ENCODE measurements at places on chromosomes 3 and 15.

DNA sequence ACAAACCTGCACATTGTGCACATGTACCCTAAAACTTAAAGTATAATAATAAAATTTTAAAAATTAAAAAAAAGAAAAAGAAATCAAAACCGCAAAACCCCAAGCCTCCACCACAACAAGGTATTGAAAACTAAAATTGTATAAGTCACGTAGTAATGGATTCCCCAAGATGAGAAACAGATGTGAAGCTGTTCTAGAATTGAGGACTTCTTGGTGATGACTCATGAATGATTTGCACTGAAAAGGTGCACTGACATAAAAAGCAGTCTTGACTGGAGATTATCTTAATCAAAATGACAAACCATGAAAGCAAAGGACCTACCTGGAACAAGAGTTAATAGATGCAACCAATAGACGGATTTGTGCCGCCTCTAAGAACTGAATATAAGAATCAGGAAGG is 225.8 kb downstream of the MYRIP start:
- no peaks in the 10 kb centered on the region for H3K36me3 ChIP-seq
- no peak for DNase-seq
- H3K4me3 ChIP-seq, result no peak overlapping the region
- H3K27ac ChIP-seq, result no peak overlapping the region
- no peaks in the 10 kb centered on the region for H3K4me1 ChIP-seq
- H3K27me3 ChIP-seq, result no peaks in the 10 kb centered on the region

DNA sequence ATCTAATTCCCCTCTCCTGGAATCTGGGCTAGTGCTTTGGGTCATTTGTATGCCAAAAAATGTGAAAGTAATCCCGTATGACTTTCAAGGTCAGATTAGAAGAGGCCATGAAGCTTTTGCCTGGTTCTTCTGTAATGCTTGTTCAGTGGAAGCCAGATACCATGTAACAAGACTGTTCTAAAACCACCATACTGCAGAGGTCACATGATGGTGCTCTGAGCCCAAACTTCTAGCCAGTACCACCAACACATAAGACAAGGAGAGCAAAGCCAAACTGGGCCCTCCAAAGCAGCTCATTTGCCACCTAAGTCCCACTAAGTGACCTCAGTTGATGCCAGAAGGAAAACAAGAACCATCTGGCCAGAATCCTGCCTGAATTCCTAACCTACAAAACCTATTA is 64.3 kb upstream of the MELTF start:
- no peak for DNase-seq
- H3K27me3 ChIP-seq, result no peaks in the 10 kb centered on the region
- no peak overlapping the region for H3K27ac ChIP-seq
- no peak overlapping the region for H3K4me3 ChIP-seq

- no peaks in the 10 kb centered on the region for H3K36me3 ChIP-seq
- no peaks in the 10 kb centered on the region for H3K4me1 ChIP-seq
- no peaks in the 10 kb centered on the region for H3K27me3 ChIP-seq
- no peak overlapping the region for H3K4me3 ChIP-seq
- DNase-seq, result no peak
Observed at GRCh38 chr3:149619136-149619535, 38.7 kb downstream of the WWTR1 start.

GRCh38 chr3:16904423-16905417 is 20.0 kb downstream of the PLCL2 start:
- H3K4me3 ChIP-seq, result no peak overlapping the region
- peaks cover 90% of the 10 kb centered on the region for H3K4me1 ChIP-seq
- H3K36me3 ChIP-seq, result no peaks in the 10 kb centered on the region
- no peaks in the 10 kb centered on the region for H3K27me3 ChIP-seq

- no peak for DNase-seq
- no peaks in the 10 kb centered on the region for H3K36me3 ChIP-seq
- H3K4me1 ChIP-seq, result no peaks in the 10 kb centered on the region
- no peaks in the 10 kb centered on the region for H3K27me3 ChIP-seq
Observed at GRCh38 chr3:151316267-151316991, at the start of gene GPR87. GPR87 (minus strand) TSS chr3:151316820; CDS start chr3:151300100, 16,720 bp downstream.

GRCh38 chr3:34388830-34389229 is 590.4 kb downstream of the PDCD6IP start:
- no peak overlapping the region for H3K27ac ChIP-seq
- H3K36me3 ChIP-seq, result no peaks in the 10 kb centered on the region
- H3K27me3 ChIP-seq, result no peaks in the 10 kb centered on the region

DNA sequence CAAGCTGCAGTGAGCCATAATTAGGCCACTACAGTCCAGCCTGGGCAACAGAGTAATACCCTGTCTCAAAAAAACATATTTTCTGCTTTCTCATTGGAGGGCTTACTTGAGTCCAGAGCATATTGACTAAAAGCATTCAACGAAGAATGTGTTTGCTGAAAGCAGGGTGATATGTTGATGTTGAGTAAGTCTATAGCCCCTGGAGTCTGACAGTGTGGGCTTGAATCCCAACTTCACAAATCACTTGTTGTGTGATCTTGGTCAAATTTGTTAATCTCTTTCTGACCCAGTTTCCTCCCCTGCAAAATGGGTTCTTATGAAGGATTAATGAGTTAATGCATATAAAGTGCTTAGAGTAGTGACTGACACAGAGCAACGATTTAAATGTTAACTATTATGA is 403.9 kb downstream of the MECOM start:
- H3K4me1 ChIP-seq, result no peaks in the 10 kb centered on the region
- H3K27ac ChIP-seq, result no peak overlapping the region
- no peak for DNase-seq
- no peaks in the 10 kb centered on the region for H3K27me3 ChIP-seq

DNA sequence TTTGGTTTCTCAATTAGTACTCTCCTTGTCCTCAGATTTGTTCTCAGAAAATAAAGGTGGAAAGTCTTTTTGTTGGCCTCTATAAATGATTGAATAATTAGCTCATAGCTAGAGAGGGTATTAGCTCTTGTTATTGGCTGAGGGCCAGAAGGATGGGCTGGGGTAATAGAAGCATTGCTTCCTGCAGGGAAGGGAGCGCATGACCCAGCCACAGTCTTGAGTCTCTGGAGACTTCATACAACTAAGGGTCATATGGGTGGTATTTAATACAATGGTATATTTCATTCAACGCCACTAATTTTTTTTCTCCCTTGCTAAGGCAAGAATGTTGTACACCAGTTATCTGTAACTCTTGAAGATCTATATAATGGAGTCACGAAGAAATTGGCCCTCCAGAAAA is 8.4 kb downstream of the DNAJA4 start:
- peaks cover 21% of the 10 kb centered on the region for H3K36me3 ChIP-seq
- H3K27ac ChIP-seq, result no peak overlapping the region
- no peak for DNase-seq
- no peaks in the 10 kb centered on the region for H3K4me1 ChIP-seq

GRCh38 chr3:35141406-35141805 is 497.9 kb upstream of the ARPP21 start:
- no peak for DNase-seq
- H3K36me3 ChIP-seq, result no peaks in the 10 kb centered on the region
- H3K4me1 ChIP-seq, result no peaks in the 10 kb centered on the region
- no peaks in the 10 kb centered on the region for H3K27me3 ChIP-seq

DNA sequence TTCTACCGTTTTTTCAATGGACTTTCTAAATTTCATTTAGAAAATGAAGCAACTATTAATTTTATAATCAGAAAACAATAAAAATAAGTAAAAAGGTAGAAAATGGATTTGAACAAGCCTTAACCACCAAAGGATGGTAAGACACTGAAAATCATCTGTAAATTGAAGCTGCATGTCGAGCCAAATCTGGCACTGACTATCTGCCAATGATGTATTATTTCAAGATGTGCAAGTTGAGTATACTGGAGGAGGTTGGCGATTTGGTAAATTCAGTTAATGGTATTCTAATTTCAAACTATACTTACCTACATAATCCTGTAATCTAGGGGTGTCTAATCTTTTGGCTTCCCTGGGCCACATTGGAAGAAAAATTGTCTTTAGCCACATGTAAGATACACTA is 93.5 kb downstream of the FMN1 start:
- H3K27ac ChIP-seq, result no peak overlapping the region
- no peak overlapping the region for H3K4me3 ChIP-seq
- no peak for DNase-seq

GRCh38 chr3:87287011-87287410 is 10.6 kb upstream of the POU1F1 start:
- H3K27me3 ChIP-seq, result no peaks in the 10 kb centered on the region
- H3K4me1 ChIP-seq, result no peaks in the 10 kb centered on the region
- no peak for DNase-seq
- no peak overlapping the region for H3K27ac ChIP-seq
- no peak overlapping the region for H3K4me3 ChIP-seq
- no peaks in the 10 kb centered on the region for H3K36me3 ChIP-seq

- H3K36me3 ChIP-seq, result no peaks in the 10 kb centered on the region
- H3K4me1 ChIP-seq, result no peaks in the 10 kb centered on the region
- no peak overlapping the region for H3K4me3 ChIP-seq
- H3K27me3 ChIP-seq, result no peaks in the 10 kb centered on the region
- no peak for DNase-seq
- no peak overlapping the region for H3K27ac ChIP-seq
Observed at GRCh38 chr3:197331131-197331530, 32.7 kb upstream of the DLG1 start.

GRCh38 chr15:89360294-89360971 is 25.8 kb upstream of the POLG start:
- no peaks in the 10 kb centered on the region for H3K36me3 ChIP-seq
- H3K27ac ChIP-seq, result no peak overlapping the region
- no peak overlapping the region for H3K4me3 ChIP-seq
- DNase-seq, result no peak
- H3K27me3 ChIP-seq, result peaks cover 90% of the 10 kb centered on the region

DNA sequence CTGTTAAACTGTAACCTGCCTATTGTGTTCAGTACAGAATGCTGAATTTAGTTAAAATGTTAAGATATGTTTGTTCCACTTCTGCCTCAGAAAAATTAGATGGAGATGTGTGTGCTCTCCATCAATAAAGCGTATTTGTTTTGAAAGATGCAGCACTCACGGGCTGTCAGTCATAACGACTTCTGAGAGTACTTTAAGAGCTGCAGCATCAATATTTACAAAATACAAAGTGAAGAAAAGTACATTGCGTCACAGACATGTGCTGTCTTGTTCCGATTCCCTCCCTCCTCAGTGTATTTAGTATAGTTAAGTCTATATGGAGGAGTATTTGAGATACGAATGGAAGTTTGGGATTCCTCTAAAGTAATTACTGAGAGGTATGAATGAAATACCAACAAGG is 166.6 kb downstream of the BBX start:
- peaks cover 8% of the 10 kb centered on the region for H3K4me1 ChIP-seq
- no peaks in the 10 kb centered on the region for H3K36me3 ChIP-seq
- no peak for DNase-seq

DNA sequence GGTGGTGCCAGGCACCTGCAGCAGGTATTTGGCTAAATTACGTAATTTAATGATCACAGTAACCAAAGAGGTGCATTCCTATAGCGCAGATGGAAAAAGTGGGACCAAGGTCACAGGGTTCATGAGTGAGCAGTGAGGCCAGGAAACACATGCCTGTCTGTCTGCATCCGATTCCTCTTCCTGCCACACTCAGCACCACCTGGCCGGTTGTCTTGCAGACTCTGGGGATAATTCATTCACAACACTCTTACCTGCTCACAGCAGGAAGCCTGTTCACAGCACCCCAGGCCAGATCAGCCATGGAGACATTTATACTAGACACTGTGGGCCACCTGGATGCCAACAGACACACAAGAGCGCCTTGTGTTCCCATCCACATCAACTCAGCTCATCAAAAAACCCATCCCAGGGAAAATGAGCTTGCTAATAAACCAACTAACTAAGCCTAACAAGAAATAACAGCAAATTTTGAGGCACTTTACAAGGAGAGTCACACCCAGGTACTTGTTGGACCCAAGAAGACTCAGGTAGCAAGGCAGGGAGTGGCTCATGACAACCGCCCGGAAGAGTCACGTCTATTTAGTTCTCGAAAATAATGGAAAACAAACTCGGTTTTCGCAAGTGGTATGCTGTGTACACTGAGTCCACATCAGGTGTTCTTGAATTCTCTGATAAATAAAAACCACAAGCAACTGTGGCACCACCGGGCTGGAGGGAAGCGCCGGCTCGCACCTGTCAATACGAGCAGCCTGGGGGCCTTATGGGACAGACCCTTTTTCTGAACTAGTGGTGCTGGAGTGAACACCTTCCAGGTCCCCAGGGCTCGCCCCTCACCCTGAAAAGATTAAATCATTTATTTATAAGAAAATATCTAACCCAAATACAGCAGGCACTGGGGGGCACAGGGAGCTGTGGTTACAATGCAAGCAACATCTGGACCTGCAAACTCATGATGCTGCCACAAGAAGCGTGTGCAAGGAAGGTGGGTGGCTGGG is 40.5 kb downstream of the FAM174B start:
- no peaks in the 10 kb centered on the region for H3K36me3 ChIP-seq
- H3K4me3 ChIP-seq, result no peak overlapping the region
- H3K27ac ChIP-seq, result no peak overlapping the region
- DNase-seq, result no peak
- no peaks in the 10 kb centered on the region for H3K4me1 ChIP-seq
- no peaks in the 10 kb centered on the region for H3K27me3 ChIP-seq

GRCh38 chr3:54353946-54354345 is 231.6 kb downstream of the CACNA2D3 start:
- H3K27me3 ChIP-seq, result no peaks in the 10 kb centered on the region
- H3K27ac ChIP-seq, result no peak overlapping the region
- no peak overlapping the region for H3K4me3 ChIP-seq
- no peak for DNase-seq
- no peaks in the 10 kb centered on the region for H3K36me3 ChIP-seq
- no peaks in the 10 kb centered on the region for H3K4me1 ChIP-seq

GRCh38 chr3:32143849-32144757 is 37.7 kb downstream of the GPD1L start:
- no peak overlapping the region for H3K4me3 ChIP-seq
- no peak overlapping the region for H3K27ac ChIP-seq
- H3K4me1 ChIP-seq, result no peaks in the 10 kb centered on the region
- H3K36me3 ChIP-seq, result peaks cover 39% of the 10 kb centered on the region

- H3K36me3 ChIP-seq, result no peaks in the 10 kb centered on the region
- H3K4me3 ChIP-seq, result no peak overlapping the region
- no peaks in the 10 kb centered on the region for H3K27me3 ChIP-seq
Observed at GRCh38 chr15:57820119-57820518, 113.6 kb downstream of the POLR2M start.

Measured in effector memory CD4-positive, alpha-beta T cell (primary cell).